Karpas-422 (cell line): ENCODE measurements at places on chromosomes 4 and X. TPM values are rescaled to one million over a fixed set of nuclear protein-coding genes. Genes with fewer than 3 reads are reported as not detected.

The TBC1D19 gene
- total RNA-seq, result 5.6 and 14.1 TPM in 2 replicates

The GATA1 gene
- total RNA-seq, result not detected in 2 replicates

The F8A2 gene
- total RNA-seq, result not detected in 2 replicates

The SULT1B1 gene
- total RNA-seq, result not detected in 2 replicates

GRCh38 chr4:110003401-110004187 lies 90.9 kb downstream of the EGF start:
- no peak overlapping the region for H3K27ac ChIP-seq
- no peak overlapping the region for H3K4me3 ChIP-seq
- no peaks in the 10 kb centered on the region for H3K4me1 ChIP-seq
- DNase-seq, result no peak
- no peaks in the 10 kb centered on the region; the same call in 1 of the 2 replicates for H3K27me3 ChIP-seq

- no peaks in the 10 kb centered on the region for H3K4me1 ChIP-seq
- no peaks in the 10 kb centered on the region for H3K36me3 ChIP-seq
- H3K27ac ChIP-seq, result no peak overlapping the region
- no peaks in the 10 kb centered on the region for H3K27me3 ChIP-seq
Measured at GRCh38 chr4:1029529-1029928, 18.1 kb downstream of the FGFRL1 start.

GRCh38 chrX:34299451-34299967 lies 167.4 kb upstream of the FAM47A start:
- no peaks in the 10 kb centered on the region for H3K36me3 ChIP-seq
- no peak for DNase-seq
- H3K27ac ChIP-seq, result no peak overlapping the region
- H3K27me3 ChIP-seq, result no peaks in the 10 kb centered on the region
- H3K4me3 ChIP-seq, result no peak overlapping the region

- no peaks in the 10 kb centered on the region for H3K36me3 ChIP-seq
- no peaks in the 10 kb centered on the region for H3K4me1 ChIP-seq
- H3K27ac ChIP-seq, result no peak overlapping the region
- no peak overlapping the region for H3K4me3 ChIP-seq
- no peak for DNase-seq
- H3K27me3 ChIP-seq, result no peaks in the 10 kb centered on the region
Measured at GRCh38 chr4:11847167-11847566, 418.5 kb upstream of the HS3ST1 start.

GRCh38 chr4:101155945-101156344 lies 191.4 kb downstream of the PPP3CA start:
- H3K27me3 ChIP-seq, result no peaks in the 10 kb centered on the region
- H3K4me3 ChIP-seq, result no peak overlapping the region
- no peak overlapping the region for H3K27ac ChIP-seq
- H3K36me3 ChIP-seq, result no peaks in the 10 kb centered on the region
- no peak for DNase-seq
- no peaks in the 10 kb centered on the region for H3K4me1 ChIP-seq
